Chondrocyte (in vitro differentiated cells): ENCODE measurements at places on chromosomes 11 and 22. TPM values are rescaled to one million over a fixed set of nuclear protein-coding genes. Genes with fewer than 3 reads are reported as not detected.

The ALDH3B2 gene
- total RNA-seq: not detected in 3 replicates

The EIF3M gene
- 171 to 195 TPM (median 174 TPM) in 3 replicates for total RNA-seq

GRCh38 chr22:37046589-37046988, 5.0 kb upstream of the KCTD17 start:
- H3K27me3 ChIP-seq: no peaks in the 10 kb centered on the region

GRCh38 chr11:110331626-110332025, 35.2 kb upstream of the RDX start:
- peaks cover 13% of the 10 kb centered on the region for H3K4me1 ChIP-seq
- no peak overlapping the region for H3K4me3 ChIP-seq
- no peaks in the 10 kb centered on the region for H3K36me3 ChIP-seq
- H3K27ac ChIP-seq: no peak overlapping the region

DNA sequence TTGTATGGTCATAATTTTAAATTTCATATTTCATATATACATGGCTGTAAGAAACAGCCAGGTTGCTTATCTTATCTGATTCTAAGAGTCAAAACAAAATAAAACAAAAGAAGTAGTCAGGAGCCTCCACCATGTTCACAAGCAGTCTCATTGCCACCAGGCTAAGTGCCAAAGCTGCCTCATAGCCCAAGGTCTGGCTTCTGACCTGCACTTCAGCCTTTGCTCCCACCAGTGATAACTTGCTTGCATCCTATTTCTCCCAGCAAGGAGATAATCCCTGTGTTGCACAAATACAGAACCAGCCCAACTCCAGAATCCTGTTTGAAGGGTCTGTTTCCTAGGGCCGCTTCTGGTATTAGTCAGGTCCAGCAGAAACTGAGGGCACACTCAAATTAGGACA, 53.9 kb upstream of the TSKU start:
- H3K4me3 ChIP-seq: no peak overlapping the region
- no peak overlapping the region for H3K27ac ChIP-seq
- H3K27me3 ChIP-seq: peaks cover 37% of the 10 kb centered on the region
- H3K4me1 ChIP-seq: no peaks in the 10 kb centered on the region
